ENCODE measurements at places on chromosomes 7 and 10.

GRCh38 chr7:79770970-79771369 lies 317.5 kb upstream of the MAGI2 start:
- DNase-seq = no peak

DNA sequence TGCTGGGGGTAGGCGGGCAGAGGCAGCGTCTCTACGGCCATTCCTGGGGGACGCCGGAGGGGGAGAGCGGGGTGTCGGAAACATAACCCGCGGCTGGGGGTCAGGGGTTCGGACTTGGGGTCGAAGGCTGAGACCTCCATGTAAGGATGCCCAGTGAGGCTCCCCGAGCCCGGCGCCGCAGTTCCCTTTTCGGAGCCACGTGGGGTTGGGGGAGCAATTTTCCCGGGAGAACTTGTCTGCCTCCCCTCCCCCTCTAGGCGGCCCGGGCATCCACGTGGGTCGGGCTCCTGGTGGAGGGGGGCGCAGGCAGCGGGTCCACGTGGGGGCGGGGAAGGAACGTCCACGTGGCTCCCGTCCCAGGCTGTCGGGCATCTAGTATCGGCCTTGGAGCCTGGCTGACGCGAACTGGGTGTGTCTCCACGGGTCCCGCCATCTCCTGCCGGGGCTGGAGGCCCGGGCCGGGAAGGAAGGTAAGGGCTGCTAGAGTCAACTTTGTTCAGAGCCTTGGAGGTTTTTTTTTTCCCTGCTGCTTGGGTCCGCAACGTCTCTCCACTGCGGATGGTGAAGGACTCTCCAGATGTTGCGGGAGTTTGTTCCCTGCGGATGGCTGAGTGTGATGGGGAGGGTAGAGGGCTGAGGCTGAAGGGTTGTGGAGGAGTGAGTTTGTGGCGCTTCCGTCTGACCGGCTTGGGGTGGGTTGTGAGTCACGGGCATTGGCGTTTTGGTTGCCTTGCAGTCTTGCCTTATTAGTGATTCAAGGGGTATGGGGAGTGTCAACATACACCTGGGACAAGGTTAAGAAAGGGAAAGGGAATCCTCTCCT lies 744 bp downstream of the PPRC1 start:
- DNase-seq = peak; percentile 69

DNA sequence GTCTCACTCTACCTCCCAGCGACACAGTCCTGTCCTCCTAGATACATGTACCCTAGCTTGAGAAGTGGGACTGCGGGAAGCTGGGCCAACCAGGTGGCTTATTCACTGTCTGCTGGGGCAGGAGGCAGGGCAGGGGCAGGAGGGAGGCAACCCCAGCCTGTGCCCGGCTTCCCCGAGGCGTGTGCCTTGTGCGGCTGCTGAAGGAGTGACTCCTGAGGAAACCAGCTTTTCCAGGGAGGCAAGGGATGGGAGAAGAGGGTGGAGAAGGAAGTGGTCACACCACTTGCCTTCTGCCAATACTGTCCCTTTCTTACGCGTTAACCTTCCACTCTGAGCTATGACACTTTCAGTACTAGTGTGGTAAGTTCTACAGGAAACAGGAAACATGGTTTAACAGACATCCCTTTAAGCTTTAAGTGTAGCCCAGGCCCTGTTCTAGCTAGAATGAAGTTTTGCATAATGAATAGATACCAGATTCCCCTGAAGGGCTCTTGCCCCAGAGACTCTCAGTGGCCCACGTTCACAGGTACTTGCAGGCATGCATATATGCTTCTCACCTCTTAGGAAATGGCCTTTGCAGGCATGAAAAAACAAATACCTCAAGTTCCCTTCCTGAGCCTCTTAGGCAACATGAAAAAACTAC lies 40.6 kb downstream of the SYPL1 start:
- DNase-seq = no peak

- no peak for DNase-seq
Measured at GRCh38 chr7:133886086-133886485, 241.1 kb upstream of the LRGUK start.

GRCh38 chr7:90188281-90188680 lies 23.3 kb upstream of the STEAP2 start:
- no peak for DNase-seq

DNA sequence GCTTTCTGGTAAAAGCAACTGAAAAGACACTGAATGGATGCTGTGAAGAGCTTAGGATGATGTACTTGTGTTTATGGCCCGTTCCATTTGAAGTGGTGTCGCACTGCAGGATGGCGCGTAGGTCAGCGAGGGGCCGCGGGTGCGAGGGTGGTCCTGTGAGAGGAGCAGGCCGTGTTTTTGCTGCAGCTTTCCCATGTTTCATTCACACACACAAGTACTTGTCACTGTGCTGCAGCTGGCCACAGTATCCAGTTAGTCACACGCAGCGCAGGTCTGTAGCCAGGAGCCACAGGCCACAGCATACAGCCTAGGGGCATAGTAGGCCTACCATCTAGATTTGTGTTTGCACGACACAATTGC lies 23.2 kb downstream of the WIPI2 start:
- DNase-seq = no peak

DNA sequence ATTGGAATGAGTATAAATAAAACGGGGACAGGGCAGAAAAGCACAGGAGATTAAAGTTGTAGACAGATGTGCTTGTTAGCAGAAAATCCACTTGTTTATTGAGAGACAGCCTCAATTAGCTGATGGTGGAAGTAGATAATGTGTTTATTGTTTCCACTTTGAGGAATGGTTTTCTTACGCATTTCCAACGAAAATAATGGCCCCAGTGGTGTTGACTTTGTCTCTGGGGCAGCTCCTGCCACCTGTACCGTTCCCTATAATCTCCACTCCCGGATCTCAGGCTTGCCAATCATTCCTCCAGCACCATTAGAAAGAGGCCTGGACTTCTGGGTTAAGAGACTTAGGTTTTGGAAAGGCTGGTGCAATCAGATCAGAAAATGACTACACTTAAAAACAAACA lies 638.7 kb downstream of the PARD3 start:
- DNase-seq = no peak

- DNase-seq = peak; percentile 25
Measured at GRCh38 chr10:128268015-128268722, 141.9 kb upstream of the MKI67 start.

GRCh38 chr10:17175551-17175950 lies 25.9 kb downstream of the TRDMT1 start:
- DNase-seq = no peak

DNA sequence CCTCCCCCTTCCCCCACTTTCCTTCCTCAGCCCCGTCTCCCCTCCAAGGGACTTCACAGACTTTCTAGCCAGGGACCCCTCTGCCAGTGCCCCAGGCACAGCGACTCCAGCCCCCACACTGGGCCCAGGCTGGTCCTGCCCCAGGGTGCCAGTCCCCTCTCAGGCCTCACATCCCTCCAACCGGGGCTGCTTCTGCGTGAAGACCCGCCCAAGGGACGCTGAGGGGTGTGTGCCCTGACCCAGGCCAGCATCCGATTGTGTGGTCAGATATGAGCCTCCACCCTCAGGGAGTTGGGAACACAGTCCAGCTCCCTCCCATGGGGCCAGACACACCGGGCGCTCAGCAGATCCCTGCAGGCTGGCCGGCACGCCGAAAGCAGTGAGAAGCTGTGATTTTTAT lies 97.0 kb downstream of the MICALL2 start:
- DNase-seq = no peak

GRCh38 chr10:116184512-116184794 lies 88.6 kb downstream of the GFRA1 start:
- DNase-seq = no peak

GRCh38 chr10:71379118-71379766 lies 17.5 kb upstream of the CDH23 start:
- DNase-seq = peak; percentile 68

DNA sequence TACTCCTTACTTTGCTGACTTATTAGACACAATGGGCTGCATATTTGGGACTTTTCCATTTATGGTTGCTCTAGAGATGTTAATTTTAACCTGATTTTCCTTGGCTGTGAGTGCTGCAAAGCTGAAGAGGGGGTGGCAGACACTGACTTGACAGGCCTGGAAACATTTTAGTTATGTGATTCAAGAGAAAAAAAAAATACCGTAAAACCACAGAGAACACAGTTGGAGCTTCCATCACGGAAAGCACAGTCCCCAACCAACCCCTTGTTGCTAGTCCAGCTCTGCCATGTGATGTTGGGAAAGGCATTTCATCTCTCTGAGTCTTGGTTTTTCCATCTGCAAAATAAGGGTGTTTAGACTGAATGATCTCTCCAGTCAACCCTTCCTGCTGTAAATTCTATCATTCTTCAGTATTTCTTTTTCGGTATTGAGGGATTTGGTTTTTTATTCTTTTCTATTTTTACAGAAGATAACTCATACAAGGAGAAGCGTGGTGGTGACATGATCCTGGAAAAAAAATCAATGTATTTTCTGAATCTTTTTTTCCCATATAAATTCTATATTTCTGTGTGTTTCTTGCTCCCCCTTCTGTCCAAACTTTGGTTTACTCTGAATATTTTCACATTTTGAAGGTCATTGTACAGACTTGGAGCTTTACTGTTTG lies 246.1 kb downstream of the REEP3 start:
- peak; percentile 19 for DNase-seq

DNA sequence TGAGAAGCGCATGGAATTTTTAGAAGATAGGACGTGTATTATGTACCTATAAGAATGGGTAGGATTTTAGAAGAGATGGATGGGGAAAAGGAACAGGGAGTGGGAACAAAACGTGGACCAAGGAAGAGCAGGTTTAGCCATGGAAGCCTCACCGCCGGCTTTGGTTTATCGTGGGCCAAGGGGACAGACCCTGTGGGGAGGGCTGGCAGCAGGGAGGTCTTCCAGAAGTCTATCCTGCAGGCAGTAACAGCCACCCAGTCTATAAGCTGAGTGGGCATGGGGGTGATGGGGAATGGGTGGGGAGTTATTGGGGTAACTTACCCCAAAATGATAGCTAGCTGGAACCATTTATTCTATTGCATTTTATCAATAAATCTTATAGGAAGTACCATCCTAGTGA lies 44.9 kb downstream of the IKZF1 start:
- no peak for DNase-seq

- no peak for DNase-seq
Measured at GRCh38 chr7:118186501-118186900, 2.5 kb downstream of the LSM8 start.

DNA sequence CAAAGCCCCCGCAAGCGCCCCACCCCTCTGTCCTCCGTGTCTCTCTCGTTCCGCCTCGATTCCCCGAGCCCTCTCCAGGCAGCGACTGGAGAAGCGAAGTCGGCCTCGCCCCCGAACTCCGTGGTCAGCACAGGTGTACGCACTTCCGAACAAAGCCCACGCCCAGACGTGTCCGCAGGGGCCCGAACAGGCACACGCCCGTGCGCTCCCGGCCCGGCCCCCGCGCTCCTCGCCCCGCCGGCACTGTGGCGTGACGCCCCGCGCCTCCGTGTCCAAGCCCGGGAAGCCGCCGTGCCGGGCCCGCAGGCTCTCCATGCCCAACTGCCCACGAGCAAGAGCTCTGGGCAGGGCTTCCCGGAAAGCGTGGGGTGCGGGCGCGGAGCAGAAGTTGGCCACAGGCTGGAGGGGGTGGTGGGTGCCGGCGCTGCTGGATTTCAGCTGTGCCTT lies 662 bp downstream of the NRCAM start:
- DNase-seq = no peak

Measured in pons (tissue), 1 donor.